ENCODE measurements at places on chromosomes 2 and 18.

- DNase-seq, result no peak
Observed at GRCh38 chr2:119220720-119221301, 2.8 kb upstream of the STEAP3 start.

- no peak for DNase-seq
Observed at GRCh38 chr2:127510073-127510472, 16.2 kb downstream of the IWS1 start.

- DNase-seq, result no peak
Observed at GRCh38 chr2:102335871-102336366, 19.7 kb upstream of the IL18R1 start.

GRCh38 chr2:150617351-150617978, 130.0 kb upstream of the RND3 start:
- no peak for DNase-seq

DNA sequence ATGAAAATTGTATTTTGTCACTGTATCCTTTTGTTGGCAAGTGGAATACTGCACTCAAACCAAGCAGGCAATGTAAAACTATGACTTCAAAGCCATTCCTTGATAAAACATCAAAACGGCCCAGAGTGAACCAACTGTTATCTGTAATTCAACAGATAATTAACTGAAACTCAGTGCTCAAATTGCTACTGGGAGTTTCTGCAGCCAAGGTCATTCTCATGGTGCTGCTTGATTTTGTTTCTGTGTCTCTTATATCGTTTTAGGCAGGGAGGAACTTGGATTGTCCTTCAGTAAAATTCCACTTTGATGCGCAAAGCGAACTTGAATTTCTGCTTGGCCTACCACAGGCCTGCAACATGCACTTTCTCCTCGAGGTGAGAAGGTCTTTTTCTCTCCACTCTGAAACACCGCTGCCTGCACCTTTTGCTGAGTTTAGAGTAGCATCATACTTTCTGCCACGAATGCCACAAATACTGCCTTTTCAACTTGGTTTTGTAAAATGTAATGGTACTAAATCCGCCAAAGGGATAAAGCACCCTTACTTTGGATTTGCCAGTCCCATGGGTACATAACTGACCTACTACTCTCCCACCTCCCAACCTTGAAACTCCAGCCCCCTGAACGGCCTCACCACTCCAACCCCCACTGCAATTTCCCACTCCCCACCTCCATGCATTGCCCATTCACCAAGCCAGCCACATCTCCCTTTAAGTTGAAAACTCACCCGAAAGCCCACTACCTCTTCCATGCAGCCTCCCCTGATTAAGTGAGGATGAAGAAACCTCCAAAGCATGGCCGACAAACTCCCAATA, 204.7 kb downstream of the TGIF1 start:
- no peak for DNase-seq

DNA sequence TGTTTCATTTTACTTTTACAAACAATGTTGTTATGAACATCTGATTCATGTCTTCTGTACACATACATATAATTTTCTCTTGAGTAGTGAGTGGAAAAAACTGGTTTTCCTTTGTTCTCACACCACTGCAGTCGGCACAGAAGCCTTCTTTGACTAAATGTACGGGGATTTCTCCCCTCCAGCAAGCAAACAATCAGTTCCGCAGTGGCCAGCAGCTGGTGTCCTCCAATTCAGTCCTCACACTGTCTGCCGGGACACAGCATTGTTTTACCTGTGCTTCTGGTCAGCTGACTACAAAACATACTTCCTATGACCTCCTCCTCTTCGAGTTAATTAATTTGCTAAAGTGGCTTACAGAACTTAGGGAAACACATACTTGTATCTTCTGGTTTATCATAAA, 202.8 kb downstream of the WDR7 start:
- no peak for DNase-seq

DNA sequence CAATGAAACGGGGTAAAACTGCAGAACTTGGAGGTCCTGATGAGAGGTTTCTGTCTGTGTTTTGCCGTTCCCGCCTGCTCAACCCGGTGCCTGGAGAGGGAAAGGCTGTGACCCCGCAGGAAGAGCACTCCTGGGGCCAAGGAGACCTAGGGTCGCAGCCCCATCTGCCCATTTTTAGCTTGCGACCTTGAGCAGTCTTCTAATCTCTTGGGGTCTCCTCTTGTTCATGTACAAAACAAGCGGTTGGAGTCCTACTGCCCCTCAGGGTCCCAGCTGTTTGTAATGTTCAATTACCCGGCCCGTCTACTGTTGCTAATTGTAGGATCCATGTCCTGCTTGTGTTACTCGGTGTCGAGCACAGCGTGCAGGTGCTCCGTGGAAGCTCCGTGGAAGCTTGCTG, 104.5 kb downstream of the PTGR3 start:
- no peak for DNase-seq

DNA sequence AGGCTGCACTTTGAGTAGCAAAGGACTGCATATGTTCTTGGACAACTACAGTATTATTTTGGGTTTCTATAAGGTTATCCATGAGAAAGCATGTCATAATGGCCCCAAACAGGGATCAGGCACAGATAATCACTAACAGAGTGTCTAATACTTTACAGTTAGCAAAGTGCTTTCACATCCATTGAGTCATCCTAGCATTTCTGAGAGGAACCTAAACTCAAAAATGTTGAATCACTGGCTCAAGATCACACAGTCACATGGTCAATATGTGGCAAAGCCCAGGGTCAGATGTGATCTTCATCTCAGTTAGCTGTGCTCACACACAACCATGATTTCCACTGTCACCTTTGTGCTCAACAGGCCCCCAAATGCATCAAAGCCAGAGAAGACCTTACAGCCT, 156.1 kb upstream of the VRK2 start:
- DNase-seq, result no peak

DNA sequence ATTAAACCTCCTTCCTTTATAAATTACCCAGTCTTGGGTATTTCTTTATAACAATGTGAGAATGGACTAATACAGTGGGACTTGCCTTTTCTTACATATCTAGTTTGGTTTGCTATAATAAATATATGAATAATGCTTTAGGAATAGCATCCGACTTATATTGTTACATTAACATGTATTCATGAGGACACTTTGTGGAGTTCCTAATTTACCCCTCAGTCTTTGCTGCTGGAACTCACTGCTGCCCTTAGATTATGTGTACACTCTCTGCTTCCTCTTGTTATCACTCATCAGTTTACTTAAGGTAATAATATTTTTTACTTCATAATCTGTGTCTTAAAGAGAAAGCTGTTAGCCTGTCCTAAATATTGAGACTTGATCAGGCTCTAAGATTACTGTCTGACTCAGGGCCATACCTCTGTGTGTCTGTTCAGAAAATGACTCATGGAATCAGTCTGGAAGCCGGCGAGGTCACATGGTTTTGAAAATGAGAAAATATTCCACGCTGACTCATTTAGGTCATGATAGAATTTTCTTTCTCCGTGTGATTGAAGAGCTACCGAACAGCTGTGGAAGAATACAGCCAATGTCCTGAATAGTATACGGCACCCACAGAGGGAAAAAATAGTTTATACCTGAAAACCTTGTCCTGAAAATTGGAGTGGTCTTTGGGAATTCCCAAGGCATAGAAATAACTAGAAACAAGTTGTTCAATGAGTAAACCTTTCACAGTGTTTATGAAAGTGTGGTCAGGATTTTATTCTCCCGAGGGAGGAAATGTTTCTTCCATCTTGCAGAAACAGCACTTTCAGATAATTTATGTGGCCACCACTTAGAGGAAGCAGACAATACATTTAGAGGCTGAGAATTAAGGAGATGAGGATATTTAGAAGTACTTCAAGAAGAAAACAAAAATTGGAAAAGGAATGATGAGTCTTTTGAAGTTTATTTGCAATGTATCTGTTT, 156.4 kb downstream of the DSEL start:
- peak; percentile 19 for DNase-seq

DNA sequence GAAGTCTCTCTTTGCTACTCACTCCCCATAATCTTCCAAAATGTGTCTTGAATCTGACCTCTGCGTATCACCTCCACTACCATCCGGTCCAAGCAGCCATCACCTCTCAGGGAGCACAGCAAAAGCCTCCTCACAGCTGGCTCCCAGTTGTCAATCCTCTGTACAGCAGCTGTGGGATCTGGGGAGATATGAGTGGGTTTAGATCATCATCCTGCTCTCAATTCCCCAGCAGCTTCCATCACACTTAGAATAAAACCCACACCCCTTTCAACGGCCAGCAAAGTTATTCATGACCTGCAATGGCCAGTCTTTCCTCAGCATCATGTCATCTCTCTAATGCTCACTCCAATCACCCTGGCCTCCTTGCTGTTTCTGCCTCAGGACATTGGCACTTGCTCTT, 261.6 kb downstream of the PAX3 start:
- no peak for DNase-seq

DNA sequence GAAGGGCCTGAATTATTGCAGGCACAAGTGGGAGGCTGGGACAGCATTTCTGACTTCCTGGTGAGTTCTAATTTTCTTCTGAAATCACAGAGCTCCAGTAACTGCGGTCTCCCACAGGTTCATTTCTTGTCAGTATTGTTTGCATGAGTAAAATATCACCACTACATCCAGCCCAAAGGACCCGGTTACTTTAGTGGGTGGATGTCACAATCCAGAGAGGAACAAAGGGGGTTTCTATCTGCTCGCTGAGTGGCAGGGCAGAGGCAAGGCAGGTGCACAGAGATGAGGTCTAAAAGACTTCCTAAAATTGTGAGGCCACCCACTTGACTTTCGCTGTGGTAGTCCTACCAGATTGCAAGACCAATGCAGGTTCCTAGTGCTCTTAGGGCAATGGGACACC, 800.4 kb upstream of the ID2 start:
- no peak for DNase-seq
